Stimulated activated CD4-positive, alpha-beta T cell treated with anti-CD3 and anti-CD28 coated beads, Interleukin-12 subunit alpha, Interleukin-12 subunit beta, amount 100 ng/mL, for 48 hours (primary cell): ENCODE measurements at places on chromosomes 1 and 21.

GRCh38 chr1:174160109-174160473 lies 771 bp downstream of the RABGAP1L start:
- no peak for DNase-seq

DNA sequence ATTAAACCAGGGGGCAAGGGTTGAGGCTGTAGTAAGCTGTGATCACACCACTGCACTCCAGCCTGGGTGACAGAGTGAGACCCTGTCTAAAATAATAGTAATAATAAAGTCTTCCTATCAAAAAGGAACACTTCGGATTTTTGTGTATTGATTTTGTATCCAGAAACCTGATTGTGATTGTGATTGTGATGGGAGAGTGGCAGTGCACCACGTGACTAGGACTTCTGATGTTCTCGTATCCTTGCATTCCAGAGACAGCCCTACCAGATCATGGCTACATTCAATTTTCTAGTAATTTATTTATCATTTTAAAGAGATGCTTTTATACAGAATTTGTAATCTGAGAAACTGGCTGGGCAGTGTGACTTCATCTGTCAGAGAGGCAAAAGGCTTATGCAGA lies 2.6 kb upstream of the KIF1B start:
- DNase-seq, result no peak

- no peak for DNase-seq
Measured at GRCh38 chr1:156410740-156411139, 41.7 kb downstream of the RHBG start.

GRCh38 chr1:165795894-165796293 lies 27.2 kb upstream of the TMCO1 start:
- no peak for DNase-seq

- DNase-seq, result peak; percentile 47
Measured at GRCh38 chr1:19704247-19705113, 39.8 kb downstream of the HTR6 start.

DNA sequence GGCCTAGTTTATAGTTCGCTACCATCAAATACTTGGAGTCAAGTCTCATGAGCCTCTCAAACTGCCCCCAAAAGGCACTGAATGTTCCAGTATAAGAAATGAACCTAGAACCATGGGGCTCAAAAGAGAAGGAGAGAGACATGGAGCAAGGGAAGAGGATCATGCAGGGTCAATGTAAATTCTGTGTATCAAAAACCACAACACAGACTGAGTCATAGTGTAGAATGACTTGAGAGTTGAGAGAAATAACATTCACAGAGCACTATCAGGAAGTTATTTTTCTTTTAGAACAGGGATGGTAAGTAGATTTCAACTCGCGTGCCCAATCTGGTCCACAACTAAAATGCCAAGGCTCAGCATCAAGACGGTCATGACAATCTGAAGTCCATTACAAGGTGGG lies 59.8 kb downstream of the GNG12 start:
- no peak for DNase-seq

GRCh38 chr1:167674156-167674555 lies 44.1 kb downstream of the RCSD1 start:
- no peak for DNase-seq

- no peak for DNase-seq
Measured at GRCh38 chr1:67853704-67854103, 20.4 kb upstream of the GNG12 start.
